ENCODE measurements at places on chromosomes 7 and 10. TPM values are rescaled to one million over a fixed set of nuclear protein-coding genes. Genes with fewer than 3 reads are reported as not detected.

NFKB2 gene
- total RNA-seq, result 146 TPM

DNA sequence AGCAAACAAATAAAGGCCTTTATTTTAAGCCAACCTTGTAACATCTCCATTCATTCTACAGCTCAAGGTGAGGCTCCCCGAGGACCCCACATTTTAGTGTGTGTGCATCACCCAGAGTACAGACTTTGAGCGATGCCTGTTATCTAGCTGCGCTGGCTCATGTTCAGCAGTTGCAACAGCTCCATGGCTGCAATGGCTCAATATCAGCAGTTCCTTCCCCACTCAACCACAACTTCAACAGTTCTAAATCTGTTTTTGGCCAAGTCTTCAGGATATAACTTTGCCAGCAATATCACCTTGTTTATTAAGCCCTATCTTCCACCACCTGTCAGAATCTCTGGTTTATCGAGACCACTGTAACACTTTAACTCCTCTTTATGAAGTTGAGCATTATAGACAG is 95.8 kb downstream of the WNT2 start:
- DNase-seq, result no peak

DNA sequence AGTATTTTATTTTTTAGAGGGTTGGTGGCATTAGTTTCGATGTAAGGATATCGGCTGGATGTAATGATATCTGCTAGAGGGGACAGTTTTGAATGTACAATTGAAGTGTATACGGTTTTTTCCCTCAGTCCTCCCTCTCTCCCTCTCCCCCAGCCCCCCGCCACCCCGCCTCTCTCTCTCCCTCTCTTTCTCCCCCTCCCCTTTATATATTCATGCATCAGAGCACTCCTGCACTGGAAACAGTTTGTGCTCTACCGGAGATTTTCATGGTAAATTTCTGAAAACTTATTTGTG is 1.6 kb downstream of the GLCCI1 start:
- peak; percentile 43 for DNase-seq

NPSR1 gene
- total RNA-seq, result not detected

DNA sequence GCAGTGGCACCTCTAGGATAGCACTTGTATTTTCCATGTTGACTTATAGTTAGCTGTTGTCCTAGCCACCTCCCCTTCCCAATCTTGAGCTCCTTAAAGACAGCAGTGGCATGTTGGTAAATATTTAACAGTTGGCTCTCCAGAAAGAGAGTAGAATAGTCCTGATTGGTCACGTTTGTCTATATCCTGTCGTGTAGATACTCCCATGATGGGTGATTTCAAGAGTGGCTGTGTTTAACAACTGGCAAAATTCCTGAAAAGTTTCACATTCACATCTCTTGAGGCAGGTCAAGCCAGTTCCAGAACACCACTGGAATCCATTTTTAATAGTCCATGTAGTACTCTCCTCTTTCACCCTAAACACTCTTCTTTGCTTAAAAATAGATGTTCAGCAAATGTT is 68.2 kb upstream of the FZD1 start:
- DNase-seq, result no peak

DNA sequence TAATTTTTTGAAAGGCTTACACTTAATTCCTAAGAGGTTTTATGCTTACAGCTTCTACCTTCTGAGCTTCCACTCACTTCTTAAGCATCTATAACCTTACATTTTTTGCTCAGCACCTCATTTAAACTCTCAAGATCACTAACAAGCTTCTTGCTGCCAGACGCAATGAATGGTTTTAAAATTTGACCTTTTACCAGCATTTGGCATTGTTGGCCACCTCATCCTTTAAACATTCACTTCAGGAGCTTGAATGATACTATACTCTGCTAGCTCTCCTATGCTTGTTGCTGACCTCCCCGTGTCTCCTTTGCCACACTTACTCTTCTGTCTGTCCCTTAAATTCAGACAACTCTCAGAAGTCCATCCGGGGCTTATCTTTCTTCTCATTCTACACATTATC is 37.7 kb upstream of the ODAD2 start:
- DNase-seq, result no peak

- no peak for DNase-seq
These were observed 290.6 kb downstream of the FRMD4A start for GRCh38 chr10:14039968-14040668.

DNA sequence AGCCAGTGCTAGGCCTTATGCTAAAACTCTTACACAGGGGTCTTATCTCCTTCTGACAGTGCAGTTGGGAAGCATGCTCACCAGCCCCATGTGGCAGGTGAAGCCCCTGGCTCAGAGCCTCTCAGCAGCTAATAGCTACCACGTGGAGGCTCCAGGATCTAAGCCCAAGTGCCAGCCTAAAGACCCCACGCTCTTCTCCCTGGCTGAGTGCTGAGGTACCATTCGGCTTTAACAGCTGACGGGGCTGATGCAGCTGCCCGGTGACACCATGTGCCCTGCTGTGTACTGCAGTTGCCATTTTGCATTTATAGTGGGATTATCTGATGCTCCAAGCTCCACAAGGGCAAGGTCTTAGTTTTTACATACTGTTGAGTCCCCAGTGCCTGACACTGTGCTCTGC is 515.7 kb upstream of the GALNT17 start:
- no peak for DNase-seq

CPA4 gene
- not detected for total RNA-seq

PDK4 gene
- total RNA-seq, result 0.44 TPM
